ENCODE measurements at places on chromosomes 2 and 18.
A peak's percentile ranks its signal among the peaks of the same experiment; 100 is the strongest.

DNA sequence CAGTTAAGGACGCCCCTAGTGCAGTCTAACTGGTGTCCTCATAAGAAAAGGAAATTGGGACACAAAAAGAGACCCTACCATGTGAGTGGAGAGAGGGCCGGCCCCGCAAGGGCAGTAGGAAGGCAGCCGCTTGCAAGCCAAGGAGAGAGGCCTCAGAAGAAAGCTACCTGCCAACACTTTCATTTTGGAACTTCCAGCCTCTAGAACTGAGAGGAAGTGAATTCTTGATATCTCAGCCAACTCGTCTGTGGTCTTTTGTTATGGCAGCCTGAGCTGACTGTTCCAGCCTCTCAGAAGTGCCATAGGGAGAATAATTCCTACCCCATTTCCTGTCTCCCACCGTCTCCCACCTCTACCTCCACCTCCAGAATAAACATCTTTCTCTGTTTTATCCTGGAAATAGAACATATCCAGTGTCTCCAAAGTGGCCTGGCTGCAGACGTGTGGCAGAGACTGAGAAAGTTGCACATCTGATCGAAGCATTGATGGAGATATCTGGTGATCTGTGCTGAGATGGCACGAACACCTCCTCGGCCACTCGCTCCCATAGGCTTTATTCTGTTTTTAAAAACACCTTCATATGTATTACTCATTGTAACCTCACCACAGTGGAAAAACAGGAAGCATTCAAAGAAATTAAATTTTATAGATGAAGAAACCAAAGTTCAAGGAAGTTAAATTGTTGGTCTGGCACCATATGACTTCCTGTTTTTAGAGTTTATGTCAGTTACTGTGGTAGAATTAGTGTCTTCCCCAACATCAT is 39.5 kb upstream of the MARCO start:
- no peaks in the 10 kb centered on the region for H3K36me3 ChIP-seq
- no peak overlapping the region for H3K27ac ChIP-seq
- H3K27me3 ChIP-seq, result no peaks in the 10 kb centered on the region
- H3K4me1 ChIP-seq, result no peaks in the 10 kb centered on the region

DNA sequence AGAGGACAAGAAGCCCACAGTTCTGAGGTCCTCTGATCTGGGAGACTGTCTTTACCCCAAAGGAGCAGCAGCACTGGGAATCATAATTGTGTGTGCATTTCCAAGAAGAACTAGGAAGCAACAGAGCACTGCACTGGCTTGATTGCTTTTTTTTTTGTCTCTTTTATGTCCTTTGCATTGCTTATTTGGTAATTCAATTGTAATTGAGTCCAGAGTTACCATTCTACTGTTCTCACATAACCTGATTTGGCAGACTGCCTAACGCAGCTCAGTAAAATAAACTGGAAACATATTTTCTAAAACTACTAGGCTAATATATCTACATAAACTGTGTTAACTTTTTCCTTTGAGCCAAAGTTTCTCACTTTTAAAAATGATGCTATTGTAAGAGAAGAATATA is 190.3 kb upstream of the SLC8A1 start:
- H3K27me3 ChIP-seq, result no peaks in the 10 kb centered on the region
- H3K27ac ChIP-seq, result no peak overlapping the region
- H3K4me1 ChIP-seq, result no peaks in the 10 kb centered on the region
- no peaks in the 10 kb centered on the region for H3K36me3 ChIP-seq
- DNase-seq, result no peak

- peaks cover 11% of the 10 kb centered on the region for H3K4me1 ChIP-seq
- no peak overlapping the region for H3K4me3 ChIP-seq
- no peak overlapping the region for H3K27ac ChIP-seq
- no peak for DNase-seq
Measured at GRCh38 chr2:224546926-224547325, 38.2 kb downstream of the CUL3 start.

DNA sequence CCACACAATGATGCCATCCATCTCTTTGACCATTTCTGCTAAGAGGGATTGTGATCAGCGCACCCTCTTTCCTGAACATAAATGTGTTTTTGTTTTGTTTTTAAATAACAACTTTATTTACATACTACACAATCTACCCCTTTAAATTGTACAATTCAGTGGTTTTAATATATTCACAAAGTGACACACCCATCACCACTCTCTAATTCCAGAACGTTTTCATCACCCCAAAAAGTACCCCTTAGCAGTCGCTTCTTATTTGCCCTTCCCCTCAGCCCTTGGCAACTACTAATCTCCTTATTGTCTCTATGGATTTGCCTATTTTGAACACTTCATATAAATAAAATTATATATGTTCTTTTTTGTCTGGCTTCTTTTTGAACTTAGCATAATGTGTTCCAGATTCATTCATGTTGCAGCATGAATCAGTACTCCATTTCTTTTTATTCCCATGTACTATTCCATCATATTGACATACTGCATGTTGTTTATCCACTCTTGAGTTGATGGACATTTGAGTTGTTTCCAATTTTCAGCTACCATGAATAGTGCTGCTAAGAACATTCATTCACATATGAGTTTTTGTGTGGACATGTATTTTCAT is 150.9 kb upstream of the NABP1 start:
- no peak for DNase-seq
- no peaks in the 10 kb centered on the region for H3K36me3 ChIP-seq
- H3K27ac ChIP-seq, result no peak overlapping the region
- no peak overlapping the region for H3K4me3 ChIP-seq
- no peaks in the 10 kb centered on the region for H3K27me3 ChIP-seq

- no peak for DNase-seq
- H3K36me3 ChIP-seq, result no peaks in the 10 kb centered on the region
- no peak overlapping the region for H3K27ac ChIP-seq
- no peak overlapping the region for H3K4me3 ChIP-seq
- no peaks in the 10 kb centered on the region for H3K4me1 ChIP-seq
- H3K27me3 ChIP-seq, result no peaks in the 10 kb centered on the region
Measured at GRCh38 chr2:7950035-7950612, 731.7 kb upstream of the ID2 start.

DNA sequence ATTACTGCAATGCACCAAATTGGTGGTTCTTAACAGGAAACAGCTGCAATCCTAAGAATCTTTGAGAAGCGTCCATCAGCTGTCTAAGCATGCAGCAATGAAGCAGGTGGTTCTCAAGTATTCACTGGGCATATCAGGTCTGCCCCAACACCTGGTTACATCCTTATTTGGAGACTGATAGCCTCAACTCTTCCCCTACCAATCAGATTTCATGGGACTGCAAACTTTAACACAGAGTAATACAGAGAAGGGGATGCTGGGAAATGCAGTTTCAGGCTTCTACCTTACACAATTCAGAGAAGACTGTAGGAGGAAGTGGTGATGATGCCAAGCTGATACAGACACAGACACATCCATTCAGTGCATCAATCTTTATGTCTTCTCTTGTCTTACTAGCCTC is 240.5 kb downstream of the BCL2 start:
- H3K36me3 ChIP-seq, result no peaks in the 10 kb centered on the region
- H3K4me1 ChIP-seq, result no peaks in the 10 kb centered on the region
- no peak overlapping the region for H3K4me3 ChIP-seq
- no peaks in the 10 kb centered on the region for H3K27me3 ChIP-seq
- H3K27ac ChIP-seq, result no peak overlapping the region

DNA sequence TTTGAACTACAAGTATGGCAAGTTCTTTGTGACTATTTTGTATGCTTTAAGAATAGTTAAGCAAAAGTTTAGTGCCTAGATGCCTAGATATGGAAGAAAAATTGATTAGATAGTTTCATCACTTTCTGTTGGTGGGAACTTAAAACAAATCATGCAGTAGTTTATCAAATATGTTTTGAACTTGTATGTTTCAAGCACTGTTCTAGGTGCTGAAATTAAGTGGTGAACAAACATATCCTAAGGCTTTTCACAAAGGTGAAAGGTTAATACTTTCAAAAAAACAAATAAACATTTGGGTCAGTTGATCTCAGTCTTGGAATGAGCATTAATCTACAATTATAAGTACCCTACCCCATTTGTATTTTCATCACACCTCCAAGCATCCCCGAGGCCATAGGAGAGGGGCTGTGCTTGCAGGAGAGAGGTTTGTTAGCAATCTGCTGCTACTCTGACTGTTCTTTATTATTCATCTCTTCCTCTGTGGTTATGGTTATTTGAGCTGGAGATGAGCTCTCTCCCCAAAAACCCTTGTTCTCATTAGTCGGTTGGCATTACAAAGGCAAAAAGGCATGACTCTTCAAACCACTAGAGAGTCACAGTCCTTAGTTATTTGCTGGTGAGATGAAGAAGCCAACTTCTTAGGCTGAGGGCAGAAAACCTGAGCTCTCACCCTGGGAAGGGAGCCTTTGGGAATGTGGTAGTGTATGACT is 103.9 kb upstream of the FHL2 start:
- no peaks in the 10 kb centered on the region for H3K27me3 ChIP-seq
- DNase-seq, result no peak
- H3K4me3 ChIP-seq, result no peak overlapping the region

GRCh38 chr2:70941186-70941585 is 5.5 kb downstream of the ATP6V1B1 start:
- H3K36me3 ChIP-seq, result no peaks in the 10 kb centered on the region
- H3K27ac ChIP-seq, result no peak overlapping the region
- no peaks in the 10 kb centered on the region for H3K4me1 ChIP-seq
- H3K4me3 ChIP-seq, result no peak overlapping the region
- peaks cover 3% of the 10 kb centered on the region for H3K27me3 ChIP-seq

- no peaks in the 10 kb centered on the region for H3K4me1 ChIP-seq
- DNase-seq, result no peak
- H3K27me3 ChIP-seq, result no peaks in the 10 kb centered on the region
- H3K27ac ChIP-seq, result no peak overlapping the region
- no peaks in the 10 kb centered on the region for H3K36me3 ChIP-seq
Measured at GRCh38 chr2:191128172-191128910, 22.5 kb downstream of the STAT4 start.

DNA sequence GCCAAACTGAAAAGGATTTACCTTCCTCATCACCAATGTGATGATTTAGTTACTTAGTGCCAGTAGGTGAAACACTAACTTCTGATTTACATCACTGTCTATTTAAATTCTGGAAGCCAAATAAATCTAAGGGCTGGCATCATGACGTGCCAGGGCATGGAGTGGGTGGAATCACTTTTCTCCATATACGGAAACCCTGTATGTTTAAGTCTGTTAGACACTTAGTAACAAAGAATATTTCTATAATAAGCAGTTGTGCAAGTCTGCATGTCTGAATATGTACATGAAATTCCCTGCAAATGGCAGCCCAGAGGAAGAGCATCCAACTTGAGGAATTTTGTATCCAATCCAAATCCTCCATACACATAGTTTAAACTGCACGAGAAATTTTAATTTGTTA is 243.1 kb upstream of the SMAD7 start:
- no peaks in the 10 kb centered on the region for H3K36me3 ChIP-seq
- H3K4me3 ChIP-seq, result no peak overlapping the region
- DNase-seq, result no peak
- no peaks in the 10 kb centered on the region for H3K4me1 ChIP-seq

- no peaks in the 10 kb centered on the region for H3K36me3 ChIP-seq
- no peaks in the 10 kb centered on the region for H3K4me1 ChIP-seq
- no peak overlapping the region for H3K27ac ChIP-seq
Measured at GRCh38 chr2:112149194-112149593, 11.0 kb downstream of the FBLN7 start.

GRCh38 chr18:40855661-40856060 is 1099.4 kb upstream of the PIK3C3 start:
- DNase-seq, result no peak
- H3K36me3 ChIP-seq, result no peaks in the 10 kb centered on the region

GRCh38 chr2:70905443-70906421 is 30.0 kb upstream of the ATP6V1B1 start:
- no peak for DNase-seq
- H3K36me3 ChIP-seq, result no peaks in the 10 kb centered on the region
- no peaks in the 10 kb centered on the region for H3K4me1 ChIP-seq
- no peak overlapping the region for H3K27ac ChIP-seq
- H3K4me3 ChIP-seq, result no peak overlapping the region
- H3K27me3 ChIP-seq, result peaks cover 5% of the 10 kb centered on the region

DNA sequence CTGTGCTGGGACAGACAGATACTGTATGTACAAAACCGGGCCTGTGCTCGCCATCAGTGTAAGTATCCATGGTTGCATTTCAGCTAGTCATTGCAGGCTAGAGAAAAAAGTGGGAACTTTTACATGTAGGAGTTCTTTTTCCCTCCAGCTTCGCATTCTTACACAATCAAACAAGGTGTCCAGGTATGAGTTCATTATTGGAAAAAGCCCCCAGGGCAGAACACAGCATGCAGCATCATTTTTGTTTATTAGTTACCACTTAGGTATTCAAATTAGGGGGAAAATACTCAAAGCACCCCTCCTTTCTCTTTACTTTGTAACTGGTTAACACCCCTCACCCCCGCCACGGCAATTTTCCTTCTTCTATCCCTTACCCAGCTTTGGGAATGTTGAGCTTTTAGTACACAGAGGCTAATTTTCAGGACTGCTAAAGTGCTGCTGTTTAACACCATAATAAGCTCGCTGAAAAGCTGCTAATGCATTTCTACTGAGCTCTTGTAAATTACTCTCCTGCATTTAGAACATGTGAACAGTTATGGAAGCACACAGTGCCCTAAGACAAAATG is 13.6 kb downstream of the UPP2 start:
- H3K27me3 ChIP-seq, result no peaks in the 10 kb centered on the region
- H3K27ac ChIP-seq, result no peak overlapping the region
- H3K4me3 ChIP-seq, result no peak overlapping the region
- H3K36me3 ChIP-seq, result no peaks in the 10 kb centered on the region

GRCh38 chr2:216339456-216340279 is 32.6 kb downstream of the MARCHF4 start:
- no peak overlapping the region for H3K27ac ChIP-seq
- H3K4me1 ChIP-seq, result no peaks in the 10 kb centered on the region
- no peaks in the 10 kb centered on the region for H3K36me3 ChIP-seq
- no peaks in the 10 kb centered on the region for H3K27me3 ChIP-seq
- no peak for DNase-seq

DNA sequence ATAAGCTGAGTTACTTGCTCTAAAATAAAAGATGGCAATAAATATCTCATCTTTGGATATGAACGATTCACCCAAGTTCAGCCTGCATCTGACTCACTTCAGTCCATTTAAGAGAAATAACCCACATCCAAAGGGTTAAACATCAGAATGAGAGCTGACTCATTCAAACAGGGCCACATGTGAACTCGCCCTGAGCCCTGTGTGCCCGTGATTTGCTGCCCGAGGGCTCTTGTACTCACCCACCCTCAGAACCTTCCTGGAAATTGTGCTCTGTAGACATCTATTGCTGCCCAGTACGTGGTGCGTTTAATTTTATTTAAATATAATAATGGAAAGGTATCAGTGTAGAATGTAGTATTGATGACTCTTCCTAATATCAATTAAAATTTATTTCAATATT is 66.9 kb upstream of the RBM44 start:
- no peaks in the 10 kb centered on the region for H3K36me3 ChIP-seq
- DNase-seq, result peak; percentile 56
- H3K27me3 ChIP-seq, result no peaks in the 10 kb centered on the region
- H3K4me3 ChIP-seq, result no peak overlapping the region
- peak overlapping the region; percentile 94 for H3K27ac ChIP-seq
- H3K4me1 ChIP-seq, result peaks cover under 1% of the 10 kb centered on the region

DNA sequence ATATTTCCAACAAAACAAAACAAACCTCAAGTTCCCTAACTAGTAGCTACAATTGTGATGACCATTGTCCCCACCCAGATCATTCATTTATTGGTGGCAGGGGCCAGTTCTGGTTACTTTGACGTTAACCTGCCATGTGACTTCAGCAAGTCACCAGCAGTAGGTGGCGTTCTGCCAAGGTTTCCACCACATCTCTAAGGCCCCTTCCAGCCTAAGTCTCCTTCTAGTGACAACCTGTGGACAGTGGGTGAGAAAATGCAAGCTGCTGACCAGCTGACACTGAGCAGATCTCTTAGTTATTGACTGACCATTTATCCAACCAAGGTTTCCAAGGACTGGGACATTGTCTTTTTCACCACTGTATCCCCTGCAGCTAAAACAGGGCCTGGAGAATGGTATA is 98.4 kb downstream of the GPR39 start:
- H3K27me3 ChIP-seq, result no peaks in the 10 kb centered on the region
- no peak overlapping the region for H3K27ac ChIP-seq
- H3K4me3 ChIP-seq, result no peak overlapping the region
- no peaks in the 10 kb centered on the region for H3K4me1 ChIP-seq

Data from right lobe of liver (tissue), 6 donors.